Stimulated activated effector memory CD8-positive, alpha-beta T cell treated with anti-CD3 and anti-CD28 coated beads, Interleukin-12 subunit alpha, Interleukin-12 subunit beta, amount 100 ng/mL, for 72 hours (primary cell): ENCODE measurements at places on chromosomes 3 and 15.

- DNase-seq: no peak
Measured at GRCh38 chr15:72057548-72058091, 60.3 kb downstream of the MYO9A start.

DNA sequence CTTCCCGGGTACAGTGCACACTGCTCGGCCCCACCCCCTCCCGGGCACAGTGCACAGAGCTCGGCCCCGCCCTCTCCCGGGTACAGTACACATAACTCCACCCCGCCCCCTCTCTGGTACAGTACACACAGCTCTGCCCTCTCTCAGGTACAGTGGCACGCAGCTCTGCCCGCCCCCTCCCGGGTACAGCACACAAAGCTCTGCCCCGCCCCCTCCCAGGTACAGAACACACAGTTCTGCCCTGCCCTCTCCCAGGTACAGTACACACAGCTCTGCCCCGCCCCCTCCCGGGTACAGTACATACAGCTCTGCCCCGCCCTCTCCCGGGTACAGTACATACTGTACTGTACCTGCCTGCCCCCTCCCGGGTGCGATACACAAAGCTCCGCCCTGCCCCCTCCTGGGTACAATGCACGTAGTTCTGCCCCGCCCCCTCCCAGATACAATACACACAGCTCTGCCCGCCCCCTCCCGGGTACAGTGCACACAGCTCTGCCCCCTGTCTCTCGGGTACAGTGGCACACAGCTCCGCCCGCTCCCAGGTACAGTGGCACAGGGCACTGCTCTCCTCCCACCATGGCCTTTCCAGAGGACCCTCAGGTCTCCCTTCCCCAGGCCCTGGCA lies 16.4 kb upstream of the PRR20G start:
- DNase-seq: no peak

DNA sequence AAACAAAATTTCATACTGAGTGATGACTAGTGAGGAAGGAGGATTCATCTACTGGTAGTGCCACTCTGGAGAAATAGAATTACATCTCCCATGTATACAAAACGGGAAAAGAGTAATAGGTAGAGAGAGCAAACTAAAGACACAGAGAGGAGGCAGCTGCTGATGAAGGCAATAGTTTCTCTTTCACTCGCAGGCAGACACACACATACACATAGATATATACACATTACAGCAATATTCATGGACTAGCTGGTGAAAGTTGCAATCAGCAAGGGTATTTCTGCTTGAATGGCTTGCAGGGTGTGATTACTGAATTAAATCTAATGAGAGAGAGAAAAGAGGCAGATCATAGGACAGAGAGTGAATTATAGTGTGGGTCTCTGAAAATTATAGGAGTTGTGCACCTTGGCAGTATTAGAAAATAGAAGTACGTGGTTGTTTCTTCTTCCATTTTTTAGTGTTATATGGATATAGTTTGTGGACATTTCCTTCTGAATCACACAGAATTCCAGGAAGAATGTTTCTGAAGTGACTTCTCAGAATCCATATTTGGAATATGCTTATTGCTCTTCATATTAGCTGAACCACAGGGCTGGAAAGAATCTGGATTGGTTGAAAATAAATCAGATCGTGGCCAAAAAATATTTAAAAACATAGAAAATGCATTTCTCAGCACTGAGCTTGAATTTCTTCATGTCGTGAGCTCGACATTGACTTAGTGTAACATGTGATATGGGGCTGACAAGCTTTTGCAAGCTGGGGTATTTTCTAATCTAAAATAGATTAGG lies 991.2 kb downstream of the TUSC7 start:
- DNase-seq: no peak

GRCh38 chr3:138092023-138092422 lies 23.4 kb downstream of the DZIP1L start:
- no peak for DNase-seq
